T-cell (primary cell): ENCODE measurements at places on chromosomes 11 and 22. TPM values are rescaled to one million over a fixed set of nuclear protein-coding genes. Genes with fewer than 3 reads are reported as not detected.
A peak's percentile ranks its signal among the peaks of the same experiment; 100 is the strongest.

- DNase-seq, result no peak
- H3K27me3 ChIP-seq, result no peaks in the 10 kb centered on the region
- H3K27ac ChIP-seq, result no peak overlapping the region
- no peak overlapping the region for H3K4me3 ChIP-seq
- H3K36me3 ChIP-seq, result no peaks in the 10 kb centered on the region
- no peaks in the 10 kb centered on the region for H3K4me1 ChIP-seq
These were observed 498.2 kb downstream of the KCNA4 start for GRCh38 chr11:29518389-29519174.

The PSMA1 gene
- total RNA-seq, result 137 TPM

The ARHGAP8 gene
- 4.7 TPM for total RNA-seq

The EMID1 gene
- 0.76 TPM for total RNA-seq

The OR52I1 gene
- total RNA-seq, result not detected

DNA sequence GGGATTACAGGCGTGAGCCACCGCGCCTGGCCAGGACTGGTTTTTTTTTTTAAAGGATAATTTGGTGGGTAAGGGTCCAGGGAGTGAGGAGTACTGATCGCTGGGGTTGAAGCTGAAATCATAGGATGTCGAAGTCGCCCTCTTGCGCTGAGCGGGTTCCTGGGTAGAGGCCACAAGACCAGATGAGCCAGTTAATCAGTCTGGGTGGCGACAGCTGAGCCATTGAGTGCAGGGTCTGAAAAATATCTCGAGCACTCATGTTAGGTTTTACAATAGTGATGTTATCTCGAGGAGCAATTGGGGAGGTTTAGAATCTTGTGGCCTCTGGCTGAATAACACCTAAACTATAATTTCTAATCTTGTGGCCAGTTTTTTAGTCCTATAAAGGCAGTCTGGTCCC, 7.8 kb downstream of the APOL5 start:
- H3K36me3 ChIP-seq, result no peaks in the 10 kb centered on the region
- DNase-seq, result no peak
- H3K27me3 ChIP-seq, result no peaks in the 10 kb centered on the region
- no peaks in the 10 kb centered on the region for H3K4me1 ChIP-seq

GRCh38 chr22:46674367-46674781, 54.2 kb downstream of the GRAMD4 start:
- H3K36me3 ChIP-seq, result peaks cover 2% of the 10 kb centered on the region
- peak overlapping the region; percentile 55 for H3K4me3 ChIP-seq
- peaks cover 44% of the 10 kb centered on the region for H3K4me1 ChIP-seq
- DNase-seq, result peak; percentile 91
- H3K27me3 ChIP-seq, result no peaks in the 10 kb centered on the region
- H3K27ac ChIP-seq, result peak overlapping the region; percentile 78

GRCh38 chr22:25548866-25549464, 15.5 kb upstream of the GRK3 start:
- no peak overlapping the region for H3K4me3 ChIP-seq
- DNase-seq, result no peak
- no peaks in the 10 kb centered on the region for H3K36me3 ChIP-seq
- H3K27ac ChIP-seq, result no peak overlapping the region

The CRELD2 gene
- 39.6 TPM for total RNA-seq

- no peak overlapping the region for H3K27ac ChIP-seq
- no peak overlapping the region for H3K4me3 ChIP-seq
These were observed 2.3 kb downstream of the CHKA start for GRCh38 chr11:68118706-68119448.
